ENCODE measurements at places on chromosomes 6 and 20.

DNA sequence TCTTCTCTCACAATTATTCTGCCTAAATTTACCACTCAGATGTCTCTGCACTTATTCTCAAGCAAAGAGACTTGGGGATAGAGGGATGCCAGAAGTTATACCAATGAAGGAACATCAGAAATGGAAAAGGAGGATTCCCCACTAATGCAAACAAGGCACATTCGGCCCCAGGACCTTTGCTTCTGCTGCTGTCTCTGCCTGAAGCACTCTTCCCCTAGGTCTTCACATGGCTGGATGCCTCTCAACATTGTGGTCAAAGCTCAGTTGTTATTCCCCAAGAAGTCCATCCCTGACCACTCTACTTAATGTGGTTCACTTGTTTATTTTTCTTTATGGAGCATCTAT lies 508.7 kb downstream of the DOK5 start:
- no peak for DNase-seq

DNA sequence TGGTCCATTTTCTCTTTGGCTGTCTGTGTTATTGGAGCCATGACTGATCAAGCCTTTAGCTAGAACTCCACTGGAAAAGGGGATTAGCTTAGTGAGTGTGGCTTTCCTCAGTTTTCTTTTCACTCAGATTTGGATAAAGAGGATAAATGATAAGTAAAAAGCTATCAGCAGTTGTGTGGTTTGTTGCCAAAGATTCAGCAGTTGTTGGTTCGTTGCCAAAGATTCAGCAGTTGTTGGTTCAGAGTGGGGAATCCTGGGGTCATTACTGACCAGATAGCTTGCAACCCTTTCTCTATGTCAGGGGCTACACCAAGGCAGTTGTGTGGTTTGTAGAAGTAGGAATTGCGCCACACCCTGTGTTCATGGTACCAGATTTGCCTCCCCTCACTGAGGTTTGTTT lies 107.7 kb upstream of the SCP2D1 start:
- no peak for DNase-seq

DNA sequence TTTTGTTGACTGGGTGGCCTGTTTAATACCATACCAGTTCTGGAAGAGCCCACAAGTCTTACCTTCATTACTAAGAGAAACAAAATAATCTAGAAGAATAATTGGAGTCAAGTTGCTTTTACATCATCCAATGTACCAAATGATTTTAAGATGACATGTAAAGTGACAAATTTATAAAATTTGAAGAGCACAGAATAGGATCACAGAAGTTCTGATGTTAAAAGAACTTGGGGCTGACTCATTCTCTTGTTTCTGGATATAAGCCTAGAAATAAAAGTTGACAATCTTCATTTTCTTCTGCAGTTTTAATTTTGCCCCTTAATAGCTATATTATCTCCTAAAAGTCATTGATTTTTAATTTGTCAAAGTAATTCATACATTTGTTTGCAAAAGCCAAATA lies 317.5 kb upstream of the MARCKS start:
- DNase-seq = no peak

DNA sequence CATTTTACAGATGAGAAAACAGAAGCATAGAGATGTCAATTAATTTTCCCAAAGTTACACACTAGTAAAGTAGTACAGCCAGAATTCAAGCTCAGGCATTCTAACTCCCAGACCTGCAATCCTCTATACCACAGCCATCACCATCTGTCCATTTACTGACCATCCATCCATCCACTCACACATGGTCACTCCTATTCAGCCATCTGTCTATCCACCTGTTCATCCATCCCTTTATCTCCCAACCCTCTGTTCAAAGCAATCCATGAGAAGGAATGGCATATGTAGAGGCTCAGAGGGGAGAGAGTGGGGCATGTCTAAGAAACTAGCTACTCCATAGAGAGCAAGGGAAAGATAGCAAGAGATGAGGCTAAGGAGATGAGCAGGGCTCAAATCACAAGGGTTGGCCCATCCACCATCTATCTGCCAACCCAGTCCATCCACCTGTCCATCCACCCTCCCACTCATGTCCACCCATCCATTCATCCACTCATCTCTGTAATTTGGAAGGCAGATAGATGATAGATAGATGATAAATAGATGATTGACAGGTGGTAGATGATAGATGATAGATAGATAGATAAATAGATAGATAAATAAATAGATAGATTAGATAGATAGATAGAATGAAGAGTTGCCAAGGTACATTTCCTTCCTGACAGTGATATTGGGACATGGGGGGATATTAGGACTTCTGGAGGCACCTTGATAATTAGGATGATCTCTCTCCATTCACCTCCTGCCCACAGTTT lies 12.2 kb upstream of the C6orf132 start:
- DNase-seq = no peak

DNA sequence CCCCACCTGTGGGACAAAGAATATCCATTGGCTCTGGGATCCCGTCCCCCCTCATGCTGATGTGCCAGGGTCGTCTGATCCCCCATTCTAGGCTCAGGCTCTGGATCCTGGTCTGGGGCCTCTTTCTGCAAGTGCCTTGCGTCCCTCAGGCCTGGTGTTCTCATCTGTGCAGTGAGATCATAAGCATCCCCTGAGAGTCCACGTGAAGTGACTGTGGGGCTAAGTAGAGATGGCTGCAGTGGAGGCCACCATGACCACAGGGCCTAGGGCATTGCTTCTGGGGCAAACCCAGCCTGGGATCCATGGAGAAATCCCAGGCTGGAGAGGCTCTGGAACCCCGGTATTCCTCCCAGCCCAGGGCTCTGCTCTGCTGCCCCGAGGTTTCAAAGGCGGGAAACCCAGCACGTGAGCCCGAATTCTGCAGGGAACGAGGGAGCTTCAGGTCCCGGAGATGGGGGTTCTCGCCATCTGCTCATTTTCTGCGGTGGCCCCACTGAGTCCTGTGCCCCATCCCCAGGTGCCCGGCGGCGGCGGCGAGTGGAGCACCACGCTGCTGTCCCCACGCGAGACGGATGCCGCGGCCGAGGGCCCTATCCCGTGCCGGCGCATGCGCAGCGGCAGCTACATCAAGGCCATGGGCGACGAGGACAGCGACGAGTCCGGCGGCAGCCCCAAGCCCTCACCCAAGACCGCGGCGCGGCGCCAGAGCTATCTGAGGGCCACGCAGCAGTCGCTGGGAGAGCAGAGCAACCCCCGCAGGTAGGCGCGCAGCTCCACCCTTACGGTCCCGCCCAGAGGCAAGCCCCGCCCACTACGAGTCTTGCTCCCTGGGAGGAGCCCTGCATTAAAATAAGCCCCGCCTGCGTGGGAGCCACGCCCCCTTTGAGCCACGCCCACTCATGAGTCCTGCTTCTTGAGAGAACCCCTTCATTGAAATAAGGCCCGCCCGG lies 105.5 kb upstream of the MYL9 start:
- DNase-seq = peak; percentile 22

DNA sequence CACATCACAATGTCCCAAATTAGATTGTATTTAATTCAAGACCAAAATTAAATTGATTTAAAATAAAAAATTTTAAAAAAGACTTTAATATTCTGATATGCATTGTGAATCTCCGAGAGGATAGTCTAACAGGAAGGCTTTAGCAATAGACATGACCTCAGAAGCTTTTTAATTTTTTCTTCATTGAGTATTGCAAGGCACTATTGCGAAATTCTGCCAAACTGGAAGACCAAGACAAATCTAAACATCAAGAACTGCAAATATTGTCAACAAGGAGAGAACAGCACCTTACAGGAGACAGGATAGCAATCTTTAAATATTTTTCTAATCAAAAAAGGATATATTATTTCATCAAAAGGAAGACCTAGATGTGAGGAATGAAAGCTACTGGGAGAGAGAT lies 56.9 kb downstream of the BMP5 start:
- DNase-seq = no peak

GRCh38 chr20:11651138-11651537 lies 266.6 kb upstream of the BTBD3 start:
- DNase-seq = no peak

DNA sequence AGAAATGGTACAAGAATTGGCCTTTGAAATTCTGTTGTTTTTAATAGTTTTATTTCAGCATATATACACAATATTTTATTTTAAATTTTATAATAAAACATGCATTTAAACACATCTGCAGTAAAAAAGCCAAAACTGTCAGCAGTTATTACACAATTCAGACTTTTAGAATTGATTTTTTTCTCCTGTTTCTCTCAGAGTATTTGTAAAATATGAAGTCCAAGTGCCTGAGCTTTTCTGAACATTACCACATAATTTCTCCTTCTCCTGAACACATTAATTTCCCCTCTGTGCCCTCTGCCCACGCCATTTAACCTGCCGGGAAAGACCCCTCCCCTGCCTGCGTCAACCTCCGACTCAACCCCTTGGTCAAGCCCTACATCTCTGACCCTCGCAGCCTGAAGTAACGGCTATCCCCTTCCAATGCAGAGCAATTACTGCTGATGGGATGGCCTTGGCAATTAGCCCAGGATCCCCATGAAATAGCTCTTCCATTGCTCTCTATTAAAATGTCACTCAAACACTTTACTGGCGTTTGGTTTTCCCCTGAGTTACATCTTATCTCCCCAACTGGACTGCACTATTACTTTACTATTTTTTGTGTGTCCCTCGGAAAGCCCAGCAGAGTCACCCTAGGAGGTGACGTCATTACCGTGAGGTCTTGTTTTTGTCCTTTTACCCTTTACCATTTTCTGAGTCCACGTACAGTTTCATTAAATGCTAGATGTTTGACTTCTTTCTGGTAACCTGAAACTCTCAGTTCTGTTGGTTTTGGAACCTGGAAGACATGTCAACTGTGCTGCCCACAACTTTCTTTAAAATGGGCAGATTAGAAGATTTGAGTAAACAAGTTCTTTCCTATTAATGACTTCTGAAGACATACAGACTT lies 146.7 kb upstream of the TAB2 start:
- DNase-seq = no peak

DNA sequence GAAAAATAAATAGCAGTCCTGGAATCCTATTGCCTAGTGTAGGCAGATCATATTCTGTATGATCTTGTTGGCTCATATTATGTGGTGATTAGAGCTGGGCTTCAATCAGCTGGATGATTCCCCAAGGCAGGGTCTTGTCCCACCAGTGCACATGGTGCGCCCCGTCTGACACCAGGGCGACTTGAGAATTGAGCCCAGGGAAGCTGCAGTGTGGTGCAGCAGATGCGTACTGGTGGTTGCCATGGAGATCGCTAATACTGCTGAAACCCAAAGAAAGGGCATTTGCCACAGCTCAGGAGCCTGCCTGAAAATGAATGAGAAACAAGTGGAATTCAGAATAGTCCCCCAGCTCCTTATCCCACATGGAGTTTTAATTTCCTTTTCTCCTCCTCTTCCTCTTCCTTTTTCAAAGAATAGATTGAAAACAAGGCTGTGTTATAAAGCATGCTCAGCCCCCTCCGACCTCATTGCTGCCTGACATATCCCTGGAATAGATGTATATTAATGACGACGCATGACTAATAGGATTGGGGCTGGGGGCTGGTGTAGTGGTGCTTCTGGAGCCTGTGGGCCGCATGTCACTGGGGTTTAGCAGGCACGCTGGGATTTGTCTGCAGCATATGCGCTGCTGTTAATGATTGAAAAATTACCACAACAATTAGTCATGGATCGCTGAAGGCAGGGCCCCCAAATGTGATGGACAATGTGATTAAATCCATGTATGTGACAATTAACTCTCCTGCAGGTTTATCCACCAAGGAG lies 210.5 kb downstream of the FARS2 start:
- DNase-seq = no peak

DNA sequence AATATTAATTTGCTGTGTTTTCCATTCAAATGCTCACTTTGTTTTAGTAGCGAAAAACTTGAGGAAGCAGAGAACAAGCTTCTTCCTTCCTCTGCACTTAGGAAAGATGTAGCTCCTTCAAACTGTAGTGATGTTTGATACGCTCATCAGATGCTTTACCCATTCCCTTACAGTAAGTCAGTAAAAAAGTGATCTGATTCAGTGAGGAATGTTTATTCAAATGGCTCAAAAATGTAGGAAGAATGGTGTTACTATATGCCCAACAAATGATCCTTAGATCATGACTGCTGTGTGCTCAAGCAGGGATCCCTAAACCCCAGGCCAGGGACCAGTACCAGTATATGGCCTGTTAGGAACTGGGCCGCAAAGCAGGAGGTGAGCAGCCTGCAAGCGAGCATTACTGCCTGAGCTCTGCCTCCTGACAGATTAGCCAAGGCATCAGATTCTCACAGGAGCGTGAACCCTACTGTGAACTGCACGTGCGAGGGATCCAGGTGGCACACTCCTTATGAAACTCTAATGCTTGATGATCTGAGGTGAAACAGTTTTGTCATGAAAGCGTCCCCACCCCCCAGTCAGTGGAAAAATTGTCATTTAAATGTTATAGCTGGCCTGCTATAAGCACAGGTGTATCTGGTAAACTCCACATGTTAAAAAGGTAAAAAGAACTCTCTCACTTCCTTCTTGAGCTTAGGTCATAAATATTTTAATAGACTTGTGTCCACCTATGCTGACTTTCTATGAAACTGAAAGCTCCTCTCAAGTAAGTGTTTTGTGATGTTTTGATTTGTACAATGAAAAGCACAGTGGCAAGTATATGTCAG lies 187.2 kb downstream of the FOXC1 start:
- no peak for DNase-seq

DNA sequence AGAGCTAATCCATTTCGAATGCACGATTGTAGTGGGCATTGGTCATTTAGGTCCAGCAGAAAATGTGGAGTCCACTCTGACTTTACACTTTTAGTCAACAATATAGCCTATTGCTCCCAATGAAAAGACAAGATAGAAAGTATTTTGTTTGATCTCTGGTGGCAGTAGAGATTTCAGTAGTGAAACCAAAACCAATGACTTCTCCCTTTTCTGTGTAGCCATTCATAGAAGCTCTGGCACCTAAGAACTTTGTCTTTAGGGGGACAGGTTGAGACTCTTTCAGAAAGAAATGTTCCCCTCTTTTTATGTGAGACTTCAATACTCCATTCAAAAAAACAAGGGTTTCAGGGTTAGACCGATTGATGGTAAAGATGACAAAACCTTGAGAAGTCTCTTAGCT lies 510.8 kb upstream of the POU3F2 start:
- DNase-seq = no peak

GRCh38 chr6:3825851-3826581 lies 23.2 kb upstream of the FAM50B start:
- DNase-seq = peak; percentile 90

DNA sequence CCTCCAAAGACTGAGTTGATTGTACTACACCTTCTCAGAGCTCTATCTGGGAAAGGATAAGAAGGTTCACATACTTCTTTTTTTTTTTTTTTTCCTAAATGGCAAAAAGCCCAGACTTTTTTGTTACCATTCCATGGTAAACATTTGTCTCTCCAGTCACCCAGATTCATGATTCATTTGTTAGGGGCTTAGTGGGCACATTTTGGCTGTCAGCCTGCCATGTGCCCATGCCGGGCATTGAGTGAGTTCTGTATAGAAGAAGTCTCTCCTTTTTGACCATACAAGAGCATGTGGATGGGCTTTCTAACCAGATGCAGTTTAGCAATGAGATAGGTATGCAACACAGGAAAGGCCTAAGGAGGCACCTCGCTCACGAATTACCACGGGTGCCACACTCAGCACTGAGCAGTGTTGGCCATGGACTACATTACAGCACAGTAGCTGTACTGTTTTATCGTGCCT lies 447.5 kb upstream of the HSF2 start:
- peak; percentile 89 for DNase-seq

GRCh38 chr6:86502497-86502896 lies 434.8 kb upstream of the HTR1E start:
- no peak for DNase-seq

Measured in ascending aorta (tissue), 2 donors.